ENCODE measurements at places on chromosomes 2 and 18. TPM values are rescaled to one million over a fixed set of nuclear protein-coding genes. Genes with fewer than 3 reads are reported as not detected.

DNA sequence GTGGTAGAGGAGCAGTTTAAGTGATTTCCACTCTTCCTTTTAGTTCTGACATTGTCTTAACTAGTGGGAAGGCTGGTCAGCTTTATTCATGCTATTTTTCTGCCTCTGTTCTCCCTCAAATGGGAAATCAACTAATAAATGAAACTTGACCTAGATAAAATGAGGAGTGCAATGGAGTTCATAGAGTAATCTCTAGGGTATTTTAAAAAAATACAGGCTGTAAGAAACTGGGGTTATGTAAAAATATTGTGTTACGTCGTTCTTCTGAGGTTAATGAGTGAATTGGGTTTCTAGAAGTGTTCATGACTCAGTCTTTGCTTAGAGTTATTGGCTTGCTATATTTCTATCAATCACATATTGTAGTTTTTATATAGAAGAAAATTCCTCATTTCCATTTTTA lies 734.5 kb downstream of the MBD2 start:
- no peak for DNase-seq

GRCh38 chr2:178225006-178225805 lies 30.9 kb downstream of the OSBPL6 start:
- DNase-seq, result no peak

- no peak for DNase-seq
These were observed 700 bp downstream of the TOGARAM2 start for GRCh38 chr2:28981620-28982376.

The GCG gene
- not detected for total RNA-seq

Data from urinary bladder (tissue), 4 donors.